ENCODE measurements at places on chromosomes 6 and 20.

- DNase-seq, result peak; percentile 40
- no peak overlapping the region for H3K27ac ChIP-seq
- peaks cover 52% of the 10 kb centered on the region for H3K4me1 ChIP-seq
- H3K36me3 ChIP-seq, result no peaks in the 10 kb centered on the region
- no peak overlapping the region for H3K4me3 ChIP-seq
Measured at GRCh38 chr6:169805242-169805838, 53.9 kb downstream of the ERMARD start.

DNA sequence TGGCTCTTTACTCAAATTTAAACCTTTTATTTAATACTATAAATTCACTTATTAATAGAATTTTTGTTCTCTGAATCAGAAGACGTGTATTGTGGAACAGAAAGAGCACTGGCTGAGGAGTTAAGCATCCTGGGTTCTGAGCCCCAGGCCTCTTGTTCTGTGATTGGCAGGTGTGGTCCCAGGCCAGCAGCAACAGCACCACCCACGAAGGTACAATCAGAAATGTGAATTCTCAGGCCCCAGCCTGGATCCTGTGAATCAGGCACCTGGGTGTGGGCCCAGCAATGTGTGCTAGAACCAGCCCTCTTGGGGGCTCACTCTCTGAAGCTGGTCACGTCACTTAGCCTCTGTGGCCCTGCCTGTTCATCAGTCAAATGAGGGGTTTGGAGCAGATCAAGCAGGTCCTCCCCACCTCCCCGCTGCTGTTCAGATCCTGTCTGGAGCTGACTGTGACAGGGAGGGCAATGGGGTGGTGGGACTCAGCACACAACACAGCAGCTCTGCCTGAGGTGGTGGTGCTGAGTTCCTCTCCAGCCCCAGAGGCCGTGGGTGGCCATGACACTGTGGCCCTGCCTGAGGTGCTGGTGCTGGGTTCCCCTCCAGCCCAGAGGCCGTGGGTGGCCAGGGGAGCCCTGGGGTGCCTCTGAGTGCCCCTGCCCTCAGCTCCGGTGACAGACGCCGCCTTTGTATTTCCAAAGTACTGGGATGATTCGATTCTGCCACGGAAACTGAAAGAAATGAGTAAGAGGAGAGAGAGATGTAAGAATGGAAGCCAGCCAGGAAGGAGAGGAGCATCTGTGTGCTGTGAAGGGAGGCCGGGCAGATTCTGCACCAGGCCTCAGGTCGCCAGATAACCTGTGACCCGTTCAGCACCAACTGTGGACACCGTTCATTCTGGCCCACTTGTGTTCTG is 41.6 kb upstream of the FRMD1 start:
- H3K4me1 ChIP-seq, result no peaks in the 10 kb centered on the region
- DNase-seq, result peak; percentile 37
- no peak overlapping the region for H3K27ac ChIP-seq
- no peak overlapping the region for H3K4me3 ChIP-seq
- H3K36me3 ChIP-seq, result no peaks in the 10 kb centered on the region

DNA sequence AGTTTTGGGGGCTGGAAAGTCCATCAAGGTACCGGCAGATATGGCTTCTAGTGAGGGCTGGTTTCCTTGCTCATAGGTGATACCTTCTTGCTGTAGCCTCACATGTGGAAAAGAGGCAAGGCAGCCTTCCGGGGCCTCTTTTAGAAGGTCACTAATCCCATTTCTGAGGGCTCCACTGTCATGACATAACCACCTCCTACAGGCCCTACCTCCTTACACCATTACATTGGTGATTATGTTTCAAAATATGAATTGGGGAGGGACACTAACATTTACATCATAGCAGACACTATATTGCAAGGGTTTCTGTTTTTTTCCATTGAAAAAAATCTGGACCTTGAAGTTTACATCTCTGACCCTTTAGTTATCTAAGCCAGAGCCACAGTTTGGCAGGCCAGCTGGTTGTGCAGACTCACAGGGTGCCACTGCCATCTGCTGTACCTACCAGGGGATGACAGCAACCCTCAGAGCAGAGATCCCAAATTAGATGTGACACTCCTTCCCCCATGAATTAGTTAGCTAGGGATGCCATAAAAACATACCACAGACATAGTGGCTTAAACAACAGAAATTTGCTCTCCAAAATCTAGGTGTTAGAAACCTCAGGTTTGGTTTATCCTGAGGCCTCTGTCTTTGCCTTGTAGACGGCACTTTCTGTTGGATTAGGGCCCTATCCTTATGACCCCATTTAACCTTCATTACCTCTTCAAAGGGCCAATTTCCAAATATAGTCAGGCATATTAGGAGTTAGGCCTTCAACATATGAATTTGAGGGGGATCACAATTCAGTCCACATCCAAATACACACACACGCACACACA is 166.4 kb upstream of the RNF217 start:
- no peak overlapping the region for H3K4me3 ChIP-seq
- no peaks in the 10 kb centered on the region for H3K27me3 ChIP-seq
- H3K36me3 ChIP-seq, result no peaks in the 10 kb centered on the region
- no peaks in the 10 kb centered on the region for H3K4me1 ChIP-seq
- no peak overlapping the region for H3K27ac ChIP-seq
- DNase-seq, result no peak

DNA sequence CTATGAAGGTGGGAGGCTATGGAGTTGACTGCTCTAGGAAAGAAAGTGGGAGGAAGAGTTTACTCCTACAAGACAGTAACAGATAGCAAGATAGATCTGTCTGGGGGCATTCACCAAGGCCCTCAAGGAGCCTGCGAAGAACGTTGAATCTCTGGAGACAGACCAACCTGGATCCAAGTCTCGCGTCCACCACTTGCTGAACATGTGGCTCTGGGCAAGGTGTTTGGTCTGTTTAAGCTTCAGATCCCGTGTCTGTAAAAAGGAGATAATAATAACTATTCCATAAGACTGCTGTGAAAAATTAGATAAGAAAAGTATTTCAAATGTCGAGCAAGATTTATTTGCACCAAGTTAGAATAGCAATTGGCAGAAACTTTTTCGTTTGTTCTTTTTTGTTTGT is 8.1 kb upstream of the EEF1A1 start:
- H3K4me3 ChIP-seq, result no peak overlapping the region
- no peaks in the 10 kb centered on the region for H3K36me3 ChIP-seq
- peak; percentile 12 for DNase-seq
- H3K4me1 ChIP-seq, result peaks cover 6% of the 10 kb centered on the region
- H3K27ac ChIP-seq, result no peak overlapping the region

DNA sequence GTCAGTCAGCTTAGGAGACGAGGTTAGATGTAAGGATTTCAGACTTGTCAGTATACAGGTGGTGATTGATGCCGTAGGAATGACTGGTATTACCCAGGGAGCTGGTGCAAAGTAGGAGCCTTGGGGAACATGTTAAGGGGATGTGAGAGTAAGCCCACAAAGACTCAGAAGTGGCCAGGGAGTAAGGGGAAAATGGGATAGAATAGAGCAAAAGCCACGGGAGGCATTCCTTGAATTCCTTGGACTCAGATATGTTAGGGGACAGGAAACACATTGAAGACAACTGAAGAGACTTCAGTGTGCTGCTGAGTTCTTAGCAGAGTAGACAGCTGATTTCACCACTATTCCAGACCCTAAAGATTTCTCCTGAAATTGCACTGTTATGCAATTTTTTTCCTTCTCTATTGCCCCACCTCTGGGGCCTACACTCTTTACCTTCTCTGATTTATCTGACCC is 1.2 kb upstream of the ACAT2 start:
- peaks cover 44% of the 10 kb centered on the region for H3K36me3 ChIP-seq
- H3K27ac ChIP-seq, result peak overlapping the region; percentile 97
- DNase-seq, result no peak
- peak overlapping the region; percentile 97 for H3K4me3 ChIP-seq

GRCh38 chr6:116118608-116119007 is 7.3 kb downstream of the COL10A1 start:
- no peak for DNase-seq
- peaks cover 5% of the 10 kb centered on the region for H3K4me1 ChIP-seq
- peaks cover 6% of the 10 kb centered on the region for H3K36me3 ChIP-seq
- no peak overlapping the region for H3K27ac ChIP-seq

- no peaks in the 10 kb centered on the region for H3K27me3 ChIP-seq
- no peak overlapping the region for H3K4me3 ChIP-seq
- no peaks in the 10 kb centered on the region for H3K4me1 ChIP-seq
Measured at GRCh38 chr6:98039904-98040607, 757.0 kb upstream of the MMS22L start.

DNA sequence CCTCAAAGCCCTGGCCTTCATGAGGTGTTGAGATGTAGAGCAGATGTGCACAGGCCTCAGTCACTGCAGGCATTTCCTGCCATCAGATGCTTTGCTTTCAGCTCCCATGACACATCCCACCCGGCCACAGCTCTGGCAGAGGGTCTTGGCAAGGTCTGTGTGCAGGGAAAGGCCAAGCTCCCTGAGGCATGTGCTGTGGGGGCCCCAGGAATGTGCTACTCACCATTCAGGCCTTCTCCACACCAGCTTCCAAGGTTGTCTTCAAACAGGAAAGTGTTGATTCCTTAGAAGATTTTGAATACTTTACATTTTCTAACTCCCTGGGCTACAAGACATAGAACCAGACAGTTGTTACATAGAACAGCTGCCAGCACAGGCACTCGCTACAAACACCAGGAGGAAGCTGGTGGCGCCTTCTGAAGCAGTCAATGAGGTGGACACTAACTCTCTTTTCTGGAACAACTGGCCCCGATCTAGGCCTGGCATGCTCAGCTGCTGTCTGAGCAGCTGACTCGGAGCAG is 27.8 kb downstream of the CASS4 start:
- peaks cover 49% of the 10 kb centered on the region for H3K4me1 ChIP-seq
- H3K27me3 ChIP-seq, result no peaks in the 10 kb centered on the region
- peak overlapping the region; percentile 44 for H3K4me3 ChIP-seq
- peaks cover 26% of the 10 kb centered on the region for H3K36me3 ChIP-seq
- H3K27ac ChIP-seq, result peak overlapping the region; percentile 93

- no peaks in the 10 kb centered on the region for H3K27me3 ChIP-seq
- H3K4me3 ChIP-seq, result no peak overlapping the region
- no peak for DNase-seq
- peaks cover 1% of the 10 kb centered on the region for H3K36me3 ChIP-seq
Measured at GRCh38 chr20:10618611-10619245, 55.1 kb downstream of the JAG1 start.

GRCh38 chr20:63072991-63073737 is 66.4 kb upstream of the BHLHE23 start:
- H3K36me3 ChIP-seq, result no peaks in the 10 kb centered on the region
- no peaks in the 10 kb centered on the region for H3K4me1 ChIP-seq
- DNase-seq, result no peak
- no peak overlapping the region for H3K4me3 ChIP-seq
- H3K27me3 ChIP-seq, result peaks cover 29% of the 10 kb centered on the region
- no peak overlapping the region for H3K27ac ChIP-seq

- H3K27me3 ChIP-seq, result no peaks in the 10 kb centered on the region
- peak overlapping the region; percentile 69 for H3K4me3 ChIP-seq
- H3K36me3 ChIP-seq, result peaks cover 8% of the 10 kb centered on the region
- peak overlapping the region; percentile 91 for H3K27ac ChIP-seq
- H3K4me1 ChIP-seq, result peaks cover 66% of the 10 kb centered on the region
Measured at GRCh38 chr6:32943864-32944649, 3.2 kb upstream of the HLA-DMB start.

GRCh38 chr6:155461556-155461955 is 5.9 kb upstream of the NOX3 start:
- H3K36me3 ChIP-seq, result no peaks in the 10 kb centered on the region
- H3K4me1 ChIP-seq, result no peaks in the 10 kb centered on the region
- no peak overlapping the region for H3K4me3 ChIP-seq
- H3K27ac ChIP-seq, result no peak overlapping the region

DNA sequence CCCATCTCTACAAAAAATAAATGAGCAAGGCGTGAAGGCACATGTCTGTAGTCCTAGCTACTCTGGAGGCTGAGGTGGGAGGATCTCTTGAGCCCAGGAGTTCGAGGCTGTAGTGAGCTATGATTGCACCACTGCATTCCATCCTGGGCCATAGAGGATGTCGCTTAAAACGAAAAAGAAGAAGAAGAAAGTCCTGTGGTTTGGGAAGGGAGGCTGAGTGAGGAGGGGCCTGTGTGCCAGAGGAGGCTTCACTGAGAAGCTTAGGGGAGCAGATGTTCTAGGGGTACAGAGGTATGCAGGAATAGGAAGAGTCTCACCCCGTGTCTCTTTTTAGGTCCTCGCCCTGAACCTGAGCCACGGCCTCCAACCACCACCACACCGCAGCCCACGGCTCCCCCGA is 4.2 kb downstream of the MMP9 start:
- peaks cover 3% of the 10 kb centered on the region for H3K36me3 ChIP-seq
- peaks cover 52% of the 10 kb centered on the region for H3K4me1 ChIP-seq
- H3K27ac ChIP-seq, result no peak overlapping the region
- no peak overlapping the region for H3K4me3 ChIP-seq
- peaks cover 72% of the 10 kb centered on the region for H3K27me3 ChIP-seq

- H3K27ac ChIP-seq, result no peak overlapping the region
- no peak overlapping the region for H3K4me3 ChIP-seq
- no peaks in the 10 kb centered on the region for H3K4me1 ChIP-seq
- no peak for DNase-seq
Measured at GRCh38 chr6:101199441-101199840, 194.1 kb upstream of the GRIK2 start.

GRCh38 chr6:37138856-37139229 is 31.1 kb upstream of the PIM1 start:
- peaks cover 1% of the 10 kb centered on the region for H3K36me3 ChIP-seq
- H3K27ac ChIP-seq, result no peak overlapping the region
- H3K27me3 ChIP-seq, result no peaks in the 10 kb centered on the region
- H3K4me1 ChIP-seq, result peaks cover 61% of the 10 kb centered on the region
- no peak overlapping the region for H3K4me3 ChIP-seq
- no peak for DNase-seq

- no peaks in the 10 kb centered on the region for H3K4me1 ChIP-seq
- no peaks in the 10 kb centered on the region for H3K27me3 ChIP-seq
- no peak overlapping the region for H3K27ac ChIP-seq
- no peak overlapping the region for H3K4me3 ChIP-seq
Measured at GRCh38 chr6:72350296-72350881, 271.5 kb upstream of the KCNQ5 start.

- DNase-seq, result no peak
- H3K4me1 ChIP-seq, result peaks cover 26% of the 10 kb centered on the region
- no peak overlapping the region for H3K27ac ChIP-seq
- H3K4me3 ChIP-seq, result no peak overlapping the region
- H3K27me3 ChIP-seq, result no peaks in the 10 kb centered on the region
Measured at GRCh38 chr20:62955519-62956386, 3.2 kb downstream of the SLC17A9 start.

DNA sequence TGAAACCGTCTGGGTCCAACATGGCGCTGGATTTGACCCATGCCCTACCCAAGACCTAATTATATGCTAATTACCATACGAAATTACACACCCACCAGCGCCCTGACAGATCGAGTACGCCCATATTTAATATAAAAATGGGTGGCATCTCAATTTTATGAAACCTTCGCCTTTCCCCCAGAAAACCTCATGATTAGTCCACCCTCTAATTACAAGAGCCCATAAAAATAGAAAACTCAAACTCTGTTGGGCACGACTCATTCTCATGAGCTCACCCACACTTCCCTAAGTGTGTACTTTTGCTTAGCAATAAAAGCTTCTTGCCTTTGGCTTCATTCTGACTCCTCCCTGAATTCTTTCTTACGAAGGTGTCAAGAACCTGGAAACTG is 136.4 kb downstream of the OR2B2 start:
- H3K27ac ChIP-seq, result no peak overlapping the region
- H3K4me1 ChIP-seq, result peaks cover 27% of the 10 kb centered on the region
- H3K36me3 ChIP-seq, result no peaks in the 10 kb centered on the region
- no peak for DNase-seq

GRCh38 chr6:11637266-11637665 is 99.7 kb downstream of the TMEM170B start:
- no peak for DNase-seq
- H3K4me1 ChIP-seq, result no peaks in the 10 kb centered on the region
- H3K27me3 ChIP-seq, result peaks cover 10% of the 10 kb centered on the region
- no peaks in the 10 kb centered on the region for H3K36me3 ChIP-seq

Measured in activated CD8-positive, alpha-beta memory T cell treated with anti-CD3 and anti-CD28 coated beads, Interleukin-2, amount 10 ng/mL, durations not matched to agents 7 days and 5 days (primary cell).